NCI-H2107 (cell line): ENCODE measurements at places on chromosomes 6 and 20.

DNA sequence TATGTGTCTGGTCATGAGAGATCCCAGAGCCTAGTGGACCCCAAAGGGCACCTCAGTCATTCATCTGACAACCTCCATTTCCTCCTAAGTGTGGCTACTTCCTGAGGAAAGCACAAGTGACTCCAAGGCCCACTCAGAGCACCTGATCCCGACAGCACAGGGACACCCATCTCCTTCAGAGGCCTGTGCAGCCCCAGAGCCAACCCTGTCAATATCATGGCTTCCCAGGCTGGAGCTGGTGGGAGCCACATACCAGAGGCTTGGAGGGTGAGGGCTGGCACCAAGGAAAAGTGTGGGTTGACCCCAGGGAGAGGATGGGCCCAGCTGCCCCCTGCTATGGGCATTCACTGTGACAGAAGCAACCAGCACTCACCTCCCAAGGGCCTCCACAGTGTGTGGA lies 117.3 kb downstream of the PSMB1 start:
- DNase-seq: no peak

- DNase-seq: no peak
Measured at GRCh38 chr20:33668466-33669155, 1.9 kb downstream of the ACTL10 start.

DNA sequence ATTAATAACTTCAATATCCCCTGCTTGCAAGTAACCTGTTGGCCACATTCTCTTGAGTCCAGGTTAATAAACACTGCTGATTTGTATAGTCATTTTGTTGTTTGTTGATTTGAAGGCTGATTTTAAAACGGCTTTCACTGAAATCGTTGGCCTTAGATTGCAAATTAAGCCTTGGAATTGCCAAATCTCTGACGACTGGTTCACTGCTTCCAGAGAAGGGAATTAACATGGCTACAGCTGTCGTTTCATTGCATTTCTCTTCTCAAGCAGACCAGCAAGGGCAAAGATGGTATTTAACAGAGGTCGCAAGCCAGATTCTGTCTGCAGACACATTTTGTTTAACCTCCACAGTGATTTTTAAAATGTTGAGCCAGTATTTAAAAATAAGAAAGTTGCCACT lies 470.9 kb downstream of the TFAP2A start:
- no peak for DNase-seq

GRCh38 chr20:45153752-45154151 lies 20.9 kb upstream of the PI3 start:
- DNase-seq: no peak

DNA sequence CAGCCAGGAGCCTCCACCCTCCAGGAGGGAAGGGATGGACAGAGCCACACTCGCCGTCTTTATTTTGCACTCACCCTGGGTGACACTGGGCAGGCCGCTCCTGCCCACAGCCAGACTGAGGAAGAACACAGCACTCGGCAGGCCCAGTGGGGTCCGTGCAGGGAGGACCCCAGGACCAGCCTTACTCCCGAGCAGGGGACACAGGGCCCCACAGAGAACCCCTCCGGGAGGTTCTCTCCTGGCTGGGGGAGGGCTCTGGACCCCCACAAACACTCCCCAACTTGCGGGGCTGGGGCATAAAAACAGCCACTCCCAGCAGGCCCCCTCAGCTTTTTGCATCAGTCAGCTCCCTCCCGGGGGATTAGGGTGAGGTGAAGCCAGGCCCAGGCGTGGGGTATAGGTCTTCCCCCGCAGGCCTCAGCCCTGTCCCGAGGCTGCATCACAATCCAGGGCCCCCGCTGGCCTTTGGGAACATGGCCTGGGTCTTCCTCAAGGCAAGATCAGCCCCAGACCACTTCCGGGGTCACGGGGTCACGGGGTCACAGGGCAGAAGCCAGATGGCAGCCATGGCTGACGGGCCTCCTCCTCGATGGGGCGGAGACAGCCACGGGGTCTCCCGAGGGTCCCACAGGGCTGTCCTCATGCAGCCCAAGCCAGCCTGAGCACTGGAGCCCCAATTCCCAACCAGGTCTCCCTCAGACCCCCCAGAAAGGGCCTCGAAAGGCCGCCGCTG lies 3.2 kb downstream of the TNFRSF6B start:
- no peak for DNase-seq

DNA sequence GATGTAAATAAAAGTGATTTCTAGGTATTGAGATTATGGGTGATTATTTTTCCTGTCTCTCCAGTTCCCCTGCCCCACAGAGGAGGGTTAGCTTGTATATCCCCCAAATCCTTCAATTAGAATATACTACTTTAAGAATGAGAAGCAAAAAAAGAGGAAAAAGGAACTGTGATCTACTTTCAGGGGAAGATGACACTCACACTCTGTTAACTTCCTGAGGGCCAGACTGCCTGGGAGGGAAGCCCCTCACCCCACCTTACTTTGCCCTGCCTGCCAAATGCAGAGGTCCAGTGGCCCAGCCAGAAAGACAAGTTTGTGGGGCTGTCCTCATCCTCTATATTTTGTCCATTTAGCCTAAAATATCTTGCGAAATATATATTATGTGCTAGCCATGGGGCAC lies 9.2 kb upstream of the LY86 start:
- no peak for DNase-seq

DNA sequence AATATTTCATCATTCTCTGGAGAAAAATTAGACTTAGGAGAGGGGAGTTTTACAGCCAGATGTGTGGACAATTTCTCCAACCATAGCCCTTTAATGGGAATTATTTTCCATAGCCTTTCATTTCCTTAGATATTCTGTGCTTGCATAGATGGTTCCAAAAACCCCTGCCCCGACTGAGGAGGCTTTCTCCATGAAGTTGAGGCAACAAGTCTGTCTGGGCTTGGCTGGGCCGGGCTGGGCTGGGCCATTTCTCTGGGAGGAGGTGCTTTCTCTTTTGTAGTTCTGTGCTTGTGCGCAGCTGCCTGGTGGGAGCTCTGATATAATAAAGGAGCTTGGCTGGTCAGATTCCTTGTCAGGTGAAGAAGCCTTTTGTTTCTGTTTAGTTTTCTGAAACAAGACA lies 71.4 kb downstream of the SOBP start:
- DNase-seq: no peak

DNA sequence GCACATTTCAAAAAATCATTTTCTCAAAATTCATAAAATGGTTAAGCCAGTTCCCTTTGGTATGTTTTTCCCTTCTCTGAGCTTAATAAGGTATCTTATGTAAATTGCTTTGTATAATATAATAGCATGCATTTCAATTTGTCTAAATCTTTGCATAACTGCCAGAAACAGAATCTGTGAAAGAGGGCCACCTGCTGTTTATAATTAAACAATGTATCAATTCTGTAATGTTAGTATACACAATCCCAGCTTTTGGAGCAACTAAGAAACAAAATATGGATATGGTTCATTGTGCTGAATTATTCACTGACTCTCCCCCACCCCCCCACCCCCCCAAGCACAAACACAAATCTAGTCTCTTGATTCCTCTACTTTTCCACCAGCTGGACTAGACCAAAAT lies 54.8 kb downstream of the GPX5 start:
- no peak for DNase-seq

GRCh38 chr6:111788379-111789276 lies 84.6 kb downstream of the FYN start:
- DNase-seq: no peak

- DNase-seq: no peak
Measured at GRCh38 chr6:150152891-150153876, 10.3 kb downstream of the PPP1R14C start.

DNA sequence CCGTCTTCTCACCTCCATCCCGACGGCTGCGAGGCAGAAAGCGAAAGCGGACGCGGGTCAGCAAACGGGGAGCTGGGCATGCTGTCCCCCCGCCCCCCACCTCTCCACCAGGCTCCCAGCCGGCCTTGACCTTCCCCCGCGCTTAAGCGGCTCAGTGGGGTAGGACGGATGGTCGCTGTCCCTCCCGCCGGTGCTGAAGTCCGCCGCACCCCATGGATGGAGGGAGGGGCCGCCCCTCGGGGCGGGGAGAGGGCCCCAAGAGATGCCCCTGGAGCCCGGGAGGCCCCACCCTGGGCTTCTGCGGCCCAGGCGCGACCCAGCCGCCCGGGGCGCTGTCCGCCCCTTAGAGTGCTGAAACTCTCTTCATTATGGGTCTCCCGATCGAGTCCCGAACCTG lies at the start of gene KCNB1:
TSS of gene KCNB1 (minus strand) at position 48 of the 397 bp plus-strand sequence. CDS start 188 bp downstream, outside the sequence.
- DNase-seq: no peak

DNA sequence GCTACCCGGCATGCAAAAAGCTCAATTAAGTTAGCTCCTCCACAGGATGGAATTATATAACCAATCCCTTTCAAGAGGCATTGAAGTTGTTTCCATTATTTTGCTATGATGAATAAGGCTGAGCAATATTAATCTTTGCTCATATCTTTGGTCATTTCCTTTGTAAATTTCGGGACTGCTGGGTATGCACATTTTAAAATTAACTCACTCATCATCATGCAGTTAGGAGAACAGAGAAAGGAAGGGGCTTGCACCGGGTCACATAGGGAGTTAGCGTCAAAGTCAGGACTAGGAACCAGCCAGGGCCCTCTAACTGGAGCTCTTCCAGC lies 430 bp upstream of the FAM110A start:
- no peak for DNase-seq

DNA sequence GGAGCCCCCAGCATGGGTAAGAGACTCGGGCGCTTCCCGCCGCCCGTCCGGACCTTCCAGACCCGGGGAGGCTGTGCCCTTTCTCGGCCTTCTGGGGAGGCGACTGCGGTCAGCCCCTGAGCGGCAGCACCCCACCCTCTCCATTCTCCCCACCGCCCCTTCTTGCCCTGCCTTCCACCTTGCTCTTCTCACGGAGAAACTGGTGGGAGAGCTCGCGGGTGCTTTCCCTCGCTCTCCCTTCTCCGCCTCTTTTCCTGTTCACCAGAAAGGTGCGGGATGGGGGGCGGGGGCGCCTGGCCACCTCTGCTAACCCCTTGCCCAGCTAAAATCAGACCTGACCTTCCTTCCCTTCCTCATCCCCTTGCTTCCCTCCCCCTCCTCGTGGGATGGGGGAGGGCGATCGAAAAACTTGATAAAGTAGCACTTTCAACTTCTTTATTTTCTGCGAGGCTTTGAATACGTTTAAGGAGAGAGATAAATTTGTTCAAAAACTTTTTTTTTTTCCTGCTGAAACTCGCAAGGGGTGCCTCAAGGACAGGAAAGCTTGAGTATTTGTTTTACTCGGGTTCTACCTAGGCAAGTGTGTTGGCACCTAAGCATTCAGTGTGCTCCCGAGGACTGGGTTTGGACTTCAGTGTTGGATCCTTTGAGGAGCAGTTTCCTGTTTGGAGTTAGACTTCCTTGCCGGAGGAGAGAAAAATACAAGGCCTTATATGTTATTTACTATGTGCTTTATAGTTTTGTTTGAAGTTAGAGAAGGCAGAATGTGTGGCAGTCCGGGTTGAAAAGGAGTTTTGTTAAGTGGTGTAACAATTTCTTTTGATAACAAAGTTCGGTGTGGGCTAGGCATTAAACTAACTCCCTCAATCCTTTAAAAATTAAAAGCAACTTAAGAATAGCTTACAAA lies 897 bp downstream of the CD2AP start:
- DNase-seq: no peak

DNA sequence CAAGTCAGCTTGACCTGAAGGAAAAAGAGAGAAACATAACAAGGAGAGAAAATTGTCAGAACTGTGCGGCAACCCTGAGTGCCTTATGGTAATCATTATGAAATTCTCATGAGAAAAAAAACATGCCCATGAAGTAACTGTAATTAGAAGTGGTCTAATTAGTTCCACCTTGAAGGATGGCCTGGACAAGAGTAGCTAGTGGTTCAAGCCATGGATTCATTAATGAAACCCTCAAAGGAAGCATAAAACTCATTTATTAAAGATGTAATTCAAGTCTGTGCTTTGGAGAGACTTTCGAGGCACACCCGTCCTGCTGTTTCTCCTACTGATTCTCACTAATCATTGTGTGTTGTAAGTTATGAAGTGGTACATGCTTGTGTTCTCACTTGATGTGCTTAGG lies 160.2 kb downstream of the PHF3 start:
- DNase-seq: no peak

GRCh38 chr6:119324718-119325117 lies 24.8 kb downstream of the MAN1A1 start:
- no peak for DNase-seq

GRCh38 chr6:22062807-22063408 lies 233.9 kb downstream of the PRL start:
- no peak for DNase-seq

DNA sequence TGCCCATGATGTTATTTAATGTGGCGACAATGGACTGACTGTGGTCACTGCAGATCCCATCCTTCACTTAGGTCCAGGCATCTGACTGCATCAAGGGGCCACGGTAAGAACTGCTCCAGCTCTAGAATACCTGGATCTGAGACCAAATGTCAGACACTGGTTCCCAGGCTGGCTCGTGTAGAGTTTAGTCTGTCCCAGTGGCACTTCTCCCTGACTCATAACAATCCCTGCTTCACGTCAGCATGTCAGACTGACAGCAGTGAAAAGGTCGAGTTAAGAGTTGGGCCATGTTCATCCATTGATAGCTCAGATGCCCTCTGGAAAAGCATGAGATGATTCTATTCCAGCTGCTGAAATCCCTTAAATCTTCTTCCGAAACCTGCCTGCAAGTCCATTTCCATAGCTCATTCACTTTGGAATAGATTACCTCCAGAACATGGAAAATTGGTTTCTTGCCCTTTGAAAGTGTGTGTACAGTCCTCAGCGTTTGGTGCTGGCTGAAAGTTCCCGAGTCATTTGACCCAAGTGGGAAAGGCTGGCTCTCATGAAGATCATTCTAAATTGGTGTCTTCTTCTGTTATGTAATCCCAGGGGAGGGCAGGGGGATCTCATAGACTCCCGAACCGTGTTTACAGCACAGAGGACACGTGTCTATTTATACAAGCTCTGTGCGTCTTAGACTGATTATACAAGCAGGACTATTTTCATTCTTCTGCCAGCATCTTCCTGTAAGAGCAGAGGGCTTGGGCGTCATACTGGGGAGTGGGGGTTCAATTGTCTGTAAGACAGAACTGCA lies 160.8 kb downstream of the ZDHHC14 start:
- no peak for DNase-seq

DNA sequence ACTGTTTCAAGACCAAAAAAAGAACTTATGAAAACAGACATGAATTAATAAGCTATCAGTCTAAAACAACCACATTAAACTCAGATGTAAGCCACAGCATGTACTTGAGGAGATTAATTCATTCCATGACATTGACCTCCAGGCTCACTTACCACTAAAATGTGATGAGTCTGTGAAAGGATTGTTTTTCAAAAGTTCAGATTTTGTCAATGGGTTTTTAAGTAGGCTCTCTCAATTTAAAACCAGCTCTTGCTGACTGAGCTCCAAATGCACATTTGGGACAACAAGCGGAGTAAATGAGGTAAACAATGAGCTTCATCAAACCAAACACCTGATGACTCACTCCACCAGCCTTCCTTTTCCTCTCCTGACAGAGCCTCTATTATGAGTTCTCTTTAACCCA lies 197.0 kb downstream of the SIM1 start:
- no peak for DNase-seq

GRCh38 chr6:132669690-132670291 lies 10.8 kb upstream of the TAAR1 start:
- peak; percentile 13 for DNase-seq

DNA sequence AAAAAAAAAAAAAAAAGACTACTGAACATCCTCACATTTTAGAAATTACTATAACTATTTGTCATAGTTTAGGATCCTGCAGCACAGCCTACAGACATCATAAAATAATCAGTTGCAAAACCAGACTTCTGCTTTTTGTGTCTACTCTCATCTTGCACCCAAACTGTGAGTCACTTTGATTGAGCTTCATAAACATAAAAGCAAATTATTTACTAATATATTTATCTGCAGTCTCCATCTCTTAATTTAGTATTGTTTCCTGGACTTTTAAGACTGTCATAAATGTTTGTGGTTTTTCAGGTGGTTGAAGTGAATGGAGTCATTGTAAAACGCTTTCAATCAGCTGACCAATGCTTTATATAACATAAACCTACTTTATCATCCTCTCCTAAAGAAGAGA lies 14.8 kb upstream of the CALHM6 start:
- DNase-seq: no peak
